ENCODE measurements at places on chromosomes 7 and 10. TPM values are rescaled to one million over a fixed set of nuclear protein-coding genes. Genes with fewer than 3 reads are reported as not detected.

Gene STRIP2
- total RNA-seq, result 44.8 TPM

Gene MACC1
- 0.41 TPM for total RNA-seq

GRCh38 chr7:84191261-84191660 is 3.3 kb downstream of the SEMA3A start:
- no peak for DNase-seq

- DNase-seq, result no peak
Measured at GRCh38 chr10:3802526-3803265, 17.7 kb upstream of the KLF6 start.

- no peak for DNase-seq
Measured at GRCh38 chr7:27765841-27766240, 25.9 kb downstream of the TAX1BP1 start.

DNA sequence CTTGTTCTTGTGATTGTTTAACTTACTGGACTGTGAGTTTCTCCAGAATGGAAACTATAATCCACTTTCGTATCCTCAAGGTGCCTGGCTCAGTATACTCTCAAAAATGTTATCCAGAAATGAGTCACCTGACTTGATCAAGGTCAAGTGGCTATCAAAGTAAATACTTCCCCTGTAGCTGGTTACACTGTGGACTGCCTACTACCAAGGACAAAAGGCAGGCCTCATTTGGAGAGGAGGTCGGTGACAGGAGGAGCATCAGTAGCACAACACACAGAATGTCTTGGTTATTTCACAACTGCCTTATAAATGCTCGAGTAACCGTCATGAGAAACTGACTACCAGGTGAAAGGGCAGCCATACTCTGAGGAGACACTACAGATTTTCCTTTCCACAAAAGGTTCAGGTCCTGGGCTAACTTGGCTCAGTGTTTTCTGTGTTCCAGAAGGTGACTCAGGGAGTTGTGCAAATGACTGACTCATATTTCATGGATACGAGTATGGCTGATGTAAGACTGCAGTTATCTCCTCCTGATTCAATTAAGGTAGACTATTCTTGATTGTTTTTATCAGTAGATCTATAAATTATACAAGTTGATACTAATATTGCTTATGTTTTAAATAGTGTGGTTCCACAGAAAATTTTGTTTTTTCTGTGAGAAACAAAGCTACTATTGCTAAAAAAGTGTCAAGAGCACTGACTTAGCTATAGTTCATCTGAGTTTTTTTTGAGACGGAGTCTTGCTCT is 4.2 kb upstream of the CCNY start:
- DNase-seq, result no peak

- no peak for DNase-seq
Measured at GRCh38 chr10:59085711-59086502, 90.5 kb upstream of the PHYHIPL start.

- no peak for DNase-seq
Measured at GRCh38 chr7:130879191-130879590, 145.2 kb upstream of the KLF14 start.

DNA sequence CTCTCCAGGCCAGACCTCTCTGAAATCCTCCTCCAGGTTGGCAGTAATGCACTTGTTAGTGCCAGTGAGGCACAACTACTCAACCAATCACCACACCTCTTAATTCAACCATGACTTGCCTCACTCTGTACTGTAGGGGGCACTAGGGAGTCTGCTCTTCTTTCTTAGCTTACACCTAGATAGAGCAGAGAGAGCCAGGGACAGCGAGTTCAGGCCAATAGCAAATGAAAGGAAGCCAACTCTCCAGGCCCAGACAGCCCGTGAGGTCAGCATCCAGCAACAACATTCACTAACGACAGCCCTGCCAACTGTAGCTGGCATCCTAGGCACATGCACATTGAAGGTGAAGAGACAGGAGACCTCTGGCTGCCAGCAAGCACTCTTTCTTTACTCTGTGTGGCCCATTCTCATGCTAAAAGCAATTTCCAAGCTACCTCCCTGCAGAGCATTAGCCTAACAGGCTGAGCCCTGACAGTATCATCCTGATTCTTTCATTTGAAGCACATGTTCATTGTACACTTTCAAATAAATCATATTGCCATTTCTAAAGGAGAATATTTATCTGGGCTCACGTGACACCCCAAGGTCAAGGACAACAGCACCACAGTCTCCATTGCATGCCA is 136.3 kb downstream of the DPY19L1 start:
- DNase-seq, result no peak

GRCh38 chr10:24463611-24464426 is 254.9 kb downstream of the KIAA1217 start:
- no peak for DNase-seq

DNA sequence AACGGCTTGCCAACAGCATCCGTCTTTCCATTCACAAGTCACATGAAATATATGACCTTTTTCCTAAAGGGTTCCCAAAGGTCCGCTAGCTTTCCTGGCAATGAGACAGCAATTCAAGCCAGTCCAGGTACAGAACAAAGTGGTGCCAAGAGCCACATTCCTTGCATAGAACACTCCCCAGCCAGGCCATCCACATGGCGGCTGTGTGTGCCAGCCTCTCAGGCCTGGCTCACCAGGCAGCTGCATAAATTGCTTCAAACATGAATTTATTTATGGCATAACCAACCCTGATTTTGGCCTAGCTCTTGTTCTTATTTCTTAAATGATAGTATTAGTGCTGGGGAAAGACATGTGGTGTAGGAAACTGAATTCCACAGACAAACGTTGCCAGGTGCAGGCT is 63.7 kb upstream of the CREB5 start:
- DNase-seq, result no peak

All from frontal cortex (tissue), 4 donors.